CD14-positive monocyte (primary cell): ENCODE measurements at places on chromosomes 2 and 18.

- no peaks in the 10 kb centered on the region for H3K27me3 ChIP-seq
- H3K27ac ChIP-seq: peak overlapping the region; percentile 34
- H3K4me1 ChIP-seq: peaks cover 11% of the 10 kb centered on the region
- no peak overlapping the region for H3K4me3 ChIP-seq
- peak; percentile 91 for DNase-seq
These were observed 35.8 kb upstream of the ASPRV1 start for GRCh38 chr2:69997015-69997830.

DNA sequence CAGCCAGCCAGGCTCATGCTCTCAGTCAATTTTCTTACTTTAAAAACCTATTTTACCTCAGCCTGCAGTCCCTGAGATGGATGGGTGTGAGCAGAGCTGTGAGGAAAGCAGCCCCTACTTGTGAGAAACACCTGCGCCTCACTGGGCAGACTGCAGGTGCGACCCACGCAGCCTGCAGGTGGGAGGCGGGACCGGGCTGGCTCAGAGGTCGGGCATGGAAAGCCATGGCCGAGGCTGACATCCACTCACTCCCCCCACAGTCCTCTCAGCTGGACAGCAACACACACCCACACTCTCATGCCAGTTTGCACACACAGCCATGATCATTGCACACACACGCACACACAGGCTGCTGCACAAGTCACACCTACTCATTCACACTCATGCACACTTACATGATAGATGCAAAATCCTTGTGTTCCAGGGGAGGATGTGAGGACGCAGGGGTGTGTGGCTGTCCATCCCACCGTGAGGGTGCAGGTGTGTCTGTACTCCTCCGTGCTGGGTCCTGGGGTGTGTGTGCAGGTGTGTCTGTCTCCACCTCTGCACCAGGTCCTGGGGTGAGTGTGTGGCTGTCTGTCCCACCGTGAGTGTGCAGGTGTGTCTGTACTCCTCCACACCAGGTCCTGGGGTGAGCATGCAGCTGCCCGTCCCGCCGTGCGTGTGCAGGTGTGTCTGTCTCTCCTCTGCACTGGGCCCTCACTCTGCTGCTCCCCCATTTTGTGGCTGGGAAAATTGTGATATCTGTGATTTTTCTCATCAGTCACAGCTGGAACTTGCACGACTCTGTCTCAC, 166.5 kb downstream of the RTP5 start:
- no peak overlapping the region for H3K4me3 ChIP-seq
- no peaks in the 10 kb centered on the region for H3K27me3 ChIP-seq
- DNase-seq: no peak
- H3K36me3 ChIP-seq: no peaks in the 10 kb centered on the region
- no peaks in the 10 kb centered on the region for H3K4me1 ChIP-seq
- H3K27ac ChIP-seq: no peak overlapping the region

DNA sequence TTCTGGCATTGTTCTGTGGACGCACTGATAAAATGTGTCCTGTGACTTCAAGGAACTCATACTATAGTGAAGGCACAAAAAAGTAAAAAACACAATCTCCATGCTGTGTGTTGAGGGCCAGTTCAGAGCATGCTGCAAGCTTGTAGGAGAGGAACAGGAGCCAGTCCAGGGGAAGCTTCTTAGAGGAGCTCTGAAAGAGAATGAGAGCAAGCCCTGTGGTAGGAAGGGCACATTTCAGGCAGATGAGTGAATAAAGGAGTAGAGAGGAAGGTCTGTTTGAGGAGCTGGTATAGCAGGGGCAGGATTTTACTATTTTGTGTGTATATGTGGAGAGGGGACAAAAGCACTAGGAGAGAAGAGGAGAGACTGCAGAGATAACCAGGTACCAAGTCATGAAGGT, 478.3 kb downstream of the ZEB2 start:
- no peaks in the 10 kb centered on the region for H3K27me3 ChIP-seq
- H3K4me3 ChIP-seq: no peak overlapping the region
- no peaks in the 10 kb centered on the region for H3K36me3 ChIP-seq
- no peak for DNase-seq
- no peaks in the 10 kb centered on the region for H3K4me1 ChIP-seq

DNA sequence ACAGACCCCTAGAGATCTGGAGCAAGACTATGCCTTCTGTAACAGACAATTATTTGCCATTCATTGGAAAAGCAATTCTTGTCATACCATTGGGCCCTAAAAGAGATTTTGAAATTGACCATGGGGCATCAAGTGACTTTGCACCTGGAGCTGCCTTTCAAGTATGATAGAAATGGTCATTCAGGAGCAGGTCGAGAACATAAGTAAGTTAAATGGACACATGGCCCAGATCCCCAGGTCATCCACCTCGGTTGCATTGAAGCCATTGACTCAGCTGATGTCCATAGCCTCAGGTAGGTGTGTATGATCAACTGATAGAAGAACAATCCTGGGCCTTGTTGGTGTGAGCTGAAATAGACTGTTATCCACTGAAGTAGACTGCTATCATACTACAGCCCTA, 19.3 kb downstream of the CHCHD5 start:
- H3K4me3 ChIP-seq: no peak overlapping the region
- no peak overlapping the region for H3K27ac ChIP-seq
- DNase-seq: no peak
- peaks cover 8% of the 10 kb centered on the region for H3K4me1 ChIP-seq

DNA sequence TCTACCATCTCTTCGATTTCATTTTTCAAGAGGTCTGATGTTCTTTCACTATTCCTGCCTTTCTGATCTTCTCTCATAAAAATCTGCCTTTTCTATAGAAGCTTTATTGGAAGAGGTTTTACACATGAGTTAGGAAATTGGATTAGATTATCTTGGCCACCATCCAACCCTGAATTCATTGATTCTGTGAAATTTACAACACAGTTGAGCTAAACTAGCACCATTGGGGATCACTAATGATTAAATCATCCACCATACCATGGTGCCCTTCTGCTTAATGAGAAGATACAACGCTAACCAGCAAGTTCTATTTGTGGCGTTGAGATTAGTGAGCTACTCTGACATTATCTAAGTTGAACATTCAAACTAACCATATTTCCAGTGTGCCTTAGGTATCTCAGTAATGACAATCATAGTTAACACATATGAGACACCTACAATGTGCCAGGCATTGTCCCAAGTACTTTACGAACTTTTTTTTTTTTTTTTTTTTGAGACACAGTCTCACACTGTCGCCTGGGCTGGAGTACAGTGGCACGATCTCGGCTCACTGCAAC, 17.3 kb upstream of the LBH start:
- H3K4me3 ChIP-seq: no peak overlapping the region
- H3K4me1 ChIP-seq: no peaks in the 10 kb centered on the region
- H3K27ac ChIP-seq: no peak overlapping the region
- no peaks in the 10 kb centered on the region for H3K27me3 ChIP-seq

DNA sequence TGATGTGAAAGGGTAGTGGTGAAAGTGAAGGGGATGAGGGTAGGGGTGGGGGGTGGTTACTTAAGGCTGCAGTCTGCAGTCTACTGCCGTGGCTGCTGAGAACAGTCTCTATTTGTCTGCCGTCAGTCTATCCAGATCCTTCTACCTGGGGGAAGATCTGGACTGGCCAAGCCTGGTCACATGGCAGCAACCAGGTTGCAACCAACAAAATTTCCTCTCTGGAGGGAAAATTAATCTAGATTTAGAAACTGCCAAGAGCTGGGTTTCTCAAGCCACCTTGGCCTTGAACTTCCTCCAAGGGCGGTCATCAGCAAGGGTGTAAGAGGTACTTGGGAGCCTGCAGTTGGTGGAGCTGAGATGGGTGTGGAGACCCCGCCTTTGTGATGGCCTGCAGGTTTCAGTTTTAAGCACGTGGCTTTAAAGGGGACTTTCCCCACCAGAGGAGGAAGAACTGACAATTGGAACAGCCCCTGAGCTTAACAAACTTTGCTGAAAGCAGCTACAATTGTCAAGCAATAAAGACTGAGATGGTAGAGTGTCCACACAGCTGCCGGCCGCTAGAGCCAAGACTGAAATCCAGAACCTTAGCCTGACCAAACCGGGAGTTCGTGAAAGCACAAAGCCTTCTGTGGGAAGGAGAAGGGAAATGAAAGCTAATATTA, 31.4 kb upstream of the KCMF1 start:
- H3K27ac ChIP-seq: peak overlapping the region; percentile 84
- peak overlapping the region; percentile 64 for H3K4me3 ChIP-seq
- DNase-seq: peak; percentile 70
- no peaks in the 10 kb centered on the region for H3K36me3 ChIP-seq
- H3K4me1 ChIP-seq: peaks cover 52% of the 10 kb centered on the region
- no peaks in the 10 kb centered on the region for H3K27me3 ChIP-seq

GRCh38 chr2:10646153-10646552, 43.6 kb downstream of the NOL10 start:
- H3K27me3 ChIP-seq: no peaks in the 10 kb centered on the region
- H3K4me1 ChIP-seq: no peaks in the 10 kb centered on the region
- no peak overlapping the region for H3K27ac ChIP-seq
- no peak overlapping the region for H3K4me3 ChIP-seq
